Activated CD8-positive, alpha-beta T cell treated with anti-CD3 and anti-CD28 coated beads, Interleukin-2, amount 10 ng/mL, durations not matched to agents 7 days and 5 days (primary cell): ENCODE measurements at places on chromosomes 1 and 21. TPM values are rescaled to one million over a fixed set of nuclear protein-coding genes. Genes with fewer than 3 reads are reported as not detected.
A peak's percentile ranks its signal among the peaks of the same experiment; 100 is the strongest.

- no peak for DNase-seq
Observed at GRCh38 chr1:234340528-234340927, 32.7 kb upstream of the COA6 start.

- DNase-seq: no peak
Observed at GRCh38 chr1:92924501-92924900, 36.8 kb downstream of the DIPK1A start.

GRCh38 chr1:100894603-100895539, at the start of gene EXTL2:
Gene EXTL2 (minus strand): TSS chr1:100894842. CDS start chr1:100888757, 6,085 bp downstream.
- DNase-seq: peak; percentile 68

- DNase-seq: no peak
Observed at GRCh38 chr1:112549590-112549989, 40.8 kb downstream of the WNT2B start.

GRCh38 chr1:155082301-155083051, 3.8 kb downstream of the EFNA3 start:
- no peak for DNase-seq

DNA sequence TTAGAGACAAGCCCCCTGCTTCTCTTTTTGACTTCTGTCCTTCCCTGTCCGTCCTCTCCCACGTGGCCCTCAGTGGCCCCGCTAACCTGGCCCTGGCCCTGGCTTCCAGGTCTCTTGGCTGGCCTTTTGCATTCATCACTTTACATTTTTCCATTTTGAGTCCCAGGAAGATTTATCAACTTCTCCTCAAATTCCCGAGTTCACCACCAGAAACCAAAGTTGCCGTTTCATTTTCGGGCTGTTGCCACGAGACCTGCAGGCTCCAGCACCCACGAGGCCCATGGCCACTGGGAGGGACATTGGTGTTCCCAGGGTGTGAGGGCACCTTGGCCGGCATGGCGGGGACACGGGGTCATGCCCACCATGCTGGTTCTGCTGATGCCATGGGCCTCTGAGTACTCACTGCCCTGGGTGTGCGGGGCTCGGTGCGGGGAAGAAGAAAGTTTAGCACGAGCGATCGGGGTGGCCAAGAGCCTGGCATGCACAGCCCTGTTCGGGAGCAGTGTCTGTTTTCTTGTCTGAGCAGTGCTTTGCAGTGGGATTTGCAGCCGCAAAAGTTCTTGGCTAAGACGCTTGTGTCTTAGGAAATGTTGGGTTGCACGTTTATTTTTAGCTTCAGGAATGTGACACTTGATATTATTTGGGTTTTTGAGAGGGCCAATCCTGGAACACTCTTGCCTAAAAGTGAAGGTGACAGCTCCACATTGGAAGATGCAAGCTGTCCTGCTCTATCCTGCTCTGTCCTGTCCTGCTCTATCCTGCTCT, 40.4 kb upstream of the ADARB1 start:
- no peak for DNase-seq

The RPTN gene
- not detected for total RNA-seq

GRCh38 chr21:26110715-26111114, 59.9 kb downstream of the APP start:
- DNase-seq: no peak

GRCh38 chr1:20087668-20088067, 17.7 kb downstream of the PLA2G5 start:
- no peak for DNase-seq

The NR1I3 gene
- total RNA-seq: not detected

DNA sequence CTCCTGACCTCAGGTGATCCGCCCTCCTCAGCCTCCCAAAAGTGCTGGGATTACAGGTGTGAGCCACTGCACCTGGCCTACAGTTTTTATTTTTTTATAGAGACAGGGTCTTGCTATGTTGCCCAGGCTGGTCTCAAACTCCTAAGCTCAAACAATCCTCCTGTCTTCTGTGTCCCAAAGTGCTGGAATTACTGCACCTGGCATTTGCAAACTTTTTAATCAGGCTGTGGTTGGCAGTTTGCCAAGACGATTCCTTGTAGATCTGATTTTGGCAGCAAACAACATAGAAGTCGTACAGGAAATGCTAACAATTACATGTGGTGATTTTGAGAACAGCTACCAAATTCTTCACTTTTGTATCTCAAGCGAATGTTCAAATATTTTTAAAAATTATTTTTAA, 10.1 kb downstream of the RBP7 start:
- DNase-seq: no peak

The FMN2 gene
- total RNA-seq: not detected

The RGS4 gene
- not detected for total RNA-seq
